Stimulated activated CD8-positive, alpha-beta memory T cell treated with anti-CD3 and anti-CD28 coated beads, Interleukin-2, amount 100 ng/mL, for 1 hour (primary cell): ENCODE measurements at places on chromosomes 4 and X.

GRCh38 chr4:26779674-26780073 is 81.0 kb upstream of the STIM2 start:
- no peak for DNase-seq

DNA sequence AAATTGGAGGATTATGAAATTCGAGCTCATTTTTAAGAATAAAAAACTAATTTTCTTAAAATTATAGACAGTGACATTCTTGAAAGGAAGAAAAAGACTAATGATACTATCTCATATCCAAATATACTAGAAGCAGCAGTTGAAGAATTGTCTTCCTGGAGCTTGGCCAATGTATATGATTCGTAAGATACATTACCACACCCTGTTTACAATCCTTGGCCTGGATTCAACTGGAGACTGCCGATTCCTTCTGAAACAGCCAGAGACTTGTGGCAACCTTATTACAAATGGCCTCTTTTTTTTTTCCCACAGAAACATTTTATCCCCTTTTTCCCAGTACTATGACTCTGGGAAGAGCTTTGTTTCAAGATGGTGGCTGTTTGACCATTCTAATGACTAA is 571.2 kb upstream of the FAT1 start:
- no peak for DNase-seq

DNA sequence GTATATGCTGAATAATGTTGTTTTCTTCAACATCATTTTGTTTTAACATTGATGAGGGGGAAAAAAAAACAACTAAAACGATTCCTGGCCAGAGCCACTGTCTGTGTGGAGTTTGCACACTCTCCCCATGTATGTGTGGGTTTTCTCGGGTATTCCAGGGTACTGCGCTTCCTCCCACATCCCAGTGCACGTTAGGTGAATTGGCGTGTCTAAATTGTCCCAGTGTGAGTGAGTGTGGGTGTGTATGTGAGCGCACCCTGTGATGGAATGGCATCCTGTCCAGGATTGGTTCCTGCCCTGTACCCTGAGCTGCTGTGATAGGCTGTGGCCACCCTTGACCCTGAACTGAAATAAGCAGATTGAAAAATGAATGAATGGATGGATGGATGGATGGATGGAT is 2.4 kb upstream of the DLG3 start:
- DNase-seq = no peak

DNA sequence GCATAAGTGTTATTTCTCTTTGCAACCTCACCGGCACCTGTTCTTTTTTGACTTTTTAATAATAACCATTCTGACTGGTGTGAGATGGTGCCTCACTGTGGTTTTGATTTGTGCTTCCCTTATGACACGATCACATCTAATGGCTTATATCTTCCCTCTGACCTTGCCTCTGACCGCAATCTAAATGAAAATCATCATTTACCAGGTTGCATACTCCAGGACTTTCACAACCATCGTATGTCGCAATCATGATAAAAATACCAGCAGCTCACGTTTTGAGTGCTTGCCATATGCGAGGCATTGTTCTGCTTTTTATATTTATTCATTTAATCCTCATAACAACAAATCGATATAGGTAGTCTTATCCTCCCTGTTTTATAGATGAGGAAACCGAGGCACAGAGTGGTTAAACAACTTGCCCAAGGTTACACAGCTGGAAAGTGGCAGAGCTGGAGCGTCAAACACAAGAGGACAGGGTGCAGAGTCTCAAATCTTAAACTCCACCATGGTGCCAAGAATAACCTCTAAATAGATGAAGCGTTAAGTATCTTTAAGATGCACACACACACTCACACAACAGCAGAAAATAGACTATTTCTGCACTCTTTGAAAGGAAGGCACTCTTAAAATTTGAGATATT is 102.2 kb downstream of the SEL1L3 start:
- DNase-seq = no peak

- DNase-seq = no peak
These were observed 1066.0 kb downstream of the FSTL5 start for GRCh38 chr4:161097821-161098220.

GRCh38 chr4:81746071-81746470 is 274.4 kb upstream of the RASGEF1B start:
- DNase-seq = no peak

DNA sequence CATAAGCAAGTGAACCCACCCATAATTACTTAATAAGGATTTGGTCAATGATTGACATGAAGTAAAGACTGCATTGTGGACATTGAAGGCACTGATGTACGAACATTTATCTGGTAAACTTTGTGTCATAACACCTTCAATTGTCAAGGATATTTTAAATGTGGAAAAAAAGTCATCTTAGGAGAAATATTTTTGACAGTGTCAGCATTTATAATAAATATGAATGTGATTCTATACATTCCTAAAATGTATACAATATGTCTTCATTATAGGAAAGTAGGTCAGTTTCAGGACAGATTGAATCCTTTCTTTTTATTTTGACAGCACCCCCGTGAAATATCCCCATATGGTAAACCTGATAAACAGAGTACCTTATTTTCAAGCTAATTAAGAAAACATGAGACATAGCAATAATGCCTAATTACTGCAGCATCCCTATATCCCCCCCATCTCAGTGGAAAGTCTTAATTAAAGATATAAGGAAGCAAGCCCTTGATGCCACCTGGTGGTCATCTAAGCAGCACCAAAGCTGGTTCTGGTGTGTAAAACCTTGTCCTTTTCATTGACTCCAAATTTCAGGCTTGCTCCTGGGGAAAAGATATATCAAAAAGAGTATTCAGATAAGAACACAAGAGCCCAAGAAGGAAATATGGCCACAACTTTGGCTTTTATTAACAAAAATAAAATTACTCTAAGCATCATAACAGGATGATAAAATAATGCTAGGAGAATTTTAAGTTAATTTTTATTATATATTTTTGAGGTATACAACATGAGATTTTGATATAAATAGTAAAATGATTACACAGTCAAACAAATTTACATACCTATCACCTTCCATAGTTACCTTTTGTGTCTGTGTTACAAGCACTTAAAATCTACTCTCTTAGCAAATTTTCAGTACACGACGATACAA is 379.7 kb downstream of the TLL1 start:
- DNase-seq = no peak

GRCh38 chr4:139853309-139853708 is 187.7 kb downstream of the MGST2 start:
- DNase-seq = no peak

DNA sequence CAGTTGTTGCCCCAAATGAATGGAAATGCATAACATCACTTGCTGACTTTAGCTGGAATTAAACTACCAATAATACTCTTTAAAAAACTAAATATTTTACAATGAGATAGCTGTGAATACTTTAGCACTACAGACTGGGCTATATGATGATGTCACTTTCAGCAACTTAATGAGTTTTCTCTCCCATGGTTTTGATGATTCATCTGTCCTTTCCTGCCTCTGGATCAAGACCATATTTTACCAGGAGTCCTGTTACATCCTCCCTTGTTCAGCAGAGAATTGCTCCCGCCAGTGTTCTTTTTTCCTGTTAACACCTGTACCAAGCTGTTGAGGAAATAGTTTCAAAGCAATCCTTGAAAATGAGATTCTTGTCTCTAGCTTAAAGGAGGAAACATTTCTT is 543.0 kb downstream of the SPRY1 start:
- no peak for DNase-seq

DNA sequence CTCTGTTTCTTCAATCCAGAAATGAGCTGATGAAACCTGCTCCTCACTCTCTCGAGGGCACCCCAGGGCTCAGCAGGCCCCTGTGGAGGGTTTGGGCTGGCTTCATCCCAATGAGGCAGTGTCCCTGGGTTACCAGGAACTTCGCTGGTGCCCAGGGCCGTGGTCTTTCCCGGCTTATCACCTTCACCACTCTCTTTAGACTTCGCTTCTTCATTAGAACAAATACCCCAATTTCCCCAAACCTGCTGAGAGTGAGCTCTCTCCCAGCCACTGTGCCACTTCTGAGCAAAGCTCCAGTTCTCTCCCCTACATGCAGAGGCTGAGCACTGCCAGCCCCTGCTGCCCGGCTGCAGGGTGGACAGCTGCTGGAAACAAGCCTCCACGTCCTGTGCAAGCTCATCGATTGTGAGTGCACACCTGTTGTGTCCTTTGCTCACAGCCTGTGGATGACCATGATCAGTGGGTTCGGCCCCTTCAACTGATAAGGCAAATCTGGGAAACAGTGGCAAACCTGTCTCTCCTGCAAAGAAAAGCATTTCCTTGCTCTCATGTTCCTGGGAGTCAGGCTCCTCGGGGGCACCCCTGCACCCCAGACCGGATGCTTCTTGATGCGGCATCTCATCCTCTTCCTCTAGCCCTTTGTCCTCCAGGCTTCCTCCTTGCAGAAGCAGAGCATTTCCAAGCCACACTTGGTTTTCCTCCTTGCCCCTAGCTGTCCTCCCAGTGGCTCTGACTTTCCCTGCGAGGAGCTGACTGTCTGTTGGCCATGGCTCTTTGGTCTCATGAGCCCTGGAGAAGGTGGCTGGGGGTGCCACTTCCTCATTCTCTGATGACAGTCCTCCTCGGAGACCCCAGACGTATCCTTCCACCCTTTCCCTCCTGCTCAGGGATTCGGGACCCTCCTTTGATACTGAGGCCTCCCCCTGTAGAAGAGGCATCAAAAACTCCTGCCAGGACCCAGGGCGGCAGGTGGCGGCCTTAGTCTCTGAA is 28.7 kb downstream of the C4orf50 start:
- no peak for DNase-seq

GRCh38 chr4:73170518-73171198 is 87.9 kb downstream of the ANKRD17 start:
- DNase-seq = no peak

DNA sequence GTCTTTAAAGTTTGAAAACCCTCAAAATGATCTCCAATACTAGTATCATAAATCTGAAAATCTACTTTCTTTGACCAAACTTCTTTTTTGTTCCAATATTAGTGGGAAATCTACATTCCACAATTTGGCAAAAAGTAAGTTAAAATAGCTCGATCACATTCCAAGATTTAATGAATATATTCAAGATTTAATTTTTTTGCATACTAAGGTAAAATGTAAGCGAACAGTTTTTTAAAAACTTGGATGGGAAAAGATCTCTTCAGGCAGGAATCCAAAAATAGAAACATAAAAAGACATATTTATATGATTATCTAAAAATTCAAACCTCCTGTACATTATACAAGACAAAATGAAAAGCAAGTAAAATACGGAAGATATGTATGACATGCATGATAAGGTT is 31.2 kb downstream of the CNOT6L start:
- DNase-seq = no peak

DNA sequence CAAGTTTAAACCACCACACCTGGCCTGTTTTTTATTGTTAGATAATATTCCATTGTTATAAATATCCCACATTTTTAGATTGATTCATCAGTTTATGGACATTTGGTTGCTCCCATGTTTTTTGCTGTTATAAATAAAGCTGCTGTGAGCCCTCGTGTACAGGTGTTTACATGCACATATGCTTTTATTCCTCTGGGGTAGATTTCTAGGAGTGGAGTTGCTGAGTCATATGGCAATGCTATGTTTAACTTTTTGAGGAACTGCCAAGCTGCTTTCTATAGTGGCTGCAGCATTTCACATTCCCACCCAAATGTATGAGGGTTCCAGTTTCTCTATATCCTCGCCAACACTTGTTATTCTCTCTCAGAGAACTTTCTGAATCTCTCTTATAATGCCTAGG is 90.5 kb downstream of the TBL1X start:
- no peak for DNase-seq

DNA sequence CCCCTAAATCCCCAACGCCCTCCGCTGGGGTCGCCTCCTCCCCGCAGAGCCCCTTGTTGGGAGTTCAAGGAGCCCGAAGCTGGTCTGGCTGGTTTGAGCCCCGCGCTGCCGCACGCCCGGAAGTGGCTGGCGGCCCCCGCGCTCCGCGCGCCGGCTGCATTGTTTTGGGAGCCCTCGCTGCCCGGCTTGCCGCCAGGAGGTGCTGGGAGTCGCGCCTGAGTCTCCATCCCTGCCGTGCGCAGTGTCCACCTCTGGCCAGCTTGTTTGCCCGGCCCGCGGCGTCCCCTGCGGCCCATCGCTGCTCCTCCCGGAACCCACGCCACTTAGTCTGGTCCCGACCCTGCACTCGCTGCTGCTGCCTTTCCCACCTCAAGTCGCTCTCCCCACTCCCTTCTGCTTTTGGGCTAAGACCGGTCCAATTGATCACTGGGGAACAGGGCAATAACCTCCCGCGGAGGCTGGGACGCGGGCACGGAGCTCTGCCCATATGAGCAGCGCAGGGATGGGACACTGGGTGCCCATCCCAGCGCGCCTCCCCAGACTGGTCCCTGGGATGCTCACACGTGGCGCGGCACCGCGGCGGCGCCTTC is 2.2 kb upstream of the SFRP2 start:
- DNase-seq = no peak

DNA sequence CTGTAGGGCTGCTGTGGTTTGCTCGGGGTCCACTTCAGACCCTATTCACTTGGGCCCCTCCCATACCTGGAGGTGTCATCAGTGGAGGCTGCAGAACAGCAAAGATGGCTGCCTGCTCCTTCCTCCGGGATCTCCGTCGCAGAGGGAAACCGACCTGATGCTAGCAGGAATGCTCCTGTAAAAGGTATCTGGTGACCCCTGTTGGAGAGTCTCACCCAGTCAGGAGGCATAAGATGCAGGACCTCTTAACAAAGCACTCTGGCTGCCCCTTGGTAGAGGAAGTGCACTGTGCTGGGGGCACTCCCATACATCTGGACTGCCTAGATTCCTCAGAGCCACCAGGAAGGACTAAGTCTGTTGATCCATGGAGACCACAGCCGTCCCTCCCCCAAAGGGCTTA is 296.9 kb downstream of the GRID2 start:
- DNase-seq = no peak

- no peak for DNase-seq
These were observed 45.1 kb downstream of the SCML2 start for GRCh38 chrX:18309401-18309800.

- DNase-seq = no peak
These were observed 19.9 kb downstream of the MRFAP1 start for GRCh38 chr4:6660430-6660829.

GRCh38 chrX:26914232-26914631 is 548.9 kb downstream of the PPP4R3C start:
- no peak for DNase-seq

- DNase-seq = no peak
These were observed 3.0 kb upstream of the ATP1B4 start for GRCh38 chrX:120358737-120359456.

DNA sequence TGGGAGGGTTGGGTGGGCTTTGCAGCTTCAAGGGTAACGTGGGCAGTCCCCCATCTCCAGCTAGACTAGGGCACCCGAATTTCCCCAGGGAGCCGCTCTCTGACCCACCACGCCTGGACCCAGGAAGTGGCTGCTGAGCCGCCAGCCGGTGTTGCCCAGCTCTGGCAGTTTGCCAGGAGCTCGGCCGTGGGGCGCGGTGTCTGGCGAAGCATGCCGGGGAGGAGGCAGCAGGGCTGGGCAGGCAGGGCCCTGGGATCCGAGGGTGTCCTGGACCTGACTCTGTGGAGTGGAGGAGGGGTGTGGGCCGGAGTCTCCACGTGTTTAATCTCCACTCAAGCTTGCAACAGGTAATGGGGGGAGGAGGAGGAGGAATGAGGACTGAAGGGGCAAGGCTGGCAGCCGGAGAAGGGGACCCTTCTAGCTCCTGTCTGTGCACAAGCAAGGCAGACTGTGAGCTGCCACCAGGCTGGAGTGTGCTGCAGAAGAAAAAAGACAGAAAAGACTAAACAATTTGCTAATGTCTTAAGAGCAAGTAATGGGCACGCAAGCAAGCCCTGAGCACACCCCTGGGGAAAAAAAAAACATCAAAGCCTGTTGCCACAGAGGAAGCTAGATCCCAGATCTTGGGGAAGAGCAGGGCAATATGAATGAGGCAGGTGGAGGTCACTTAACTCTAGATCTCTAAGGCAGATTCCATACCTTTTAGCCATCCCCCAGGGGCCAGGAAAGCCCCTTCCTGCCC is 2.4 kb downstream of the LONRF3 start:
- DNase-seq = no peak

- DNase-seq = no peak
These were observed 1.0 kb downstream of the RASGEF1B start for GRCh38 chr4:81470456-81471297.
